Liver (tissue), 10 donors: ENCODE measurements at places on chromosomes 5 and 9. TPM values are rescaled to one million over a fixed set of nuclear protein-coding genes. Genes with fewer than 3 reads are reported as not detected.

- peaks cover 23% of the 10 kb centered on the region for H3K4me1 ChIP-seq
- no peak for DNase-seq
- no peak overlapping the region for H3K27ac ChIP-seq
- H3K4me3 ChIP-seq = no peak overlapping the region
These were observed 4.5 kb upstream of the DMRT3 start for GRCh38 chr9:971901-972500.

- no peak overlapping the region for H3K27ac ChIP-seq
- H3K36me3 ChIP-seq = no peaks in the 10 kb centered on the region
- H3K27me3 ChIP-seq = peaks cover 2% of the 10 kb centered on the region
These were observed 508.3 kb upstream of the DAB2 start for GRCh38 chr5:39933061-39933460.

GRCh38 chr9:123232332-123232731 is 36.1 kb downstream of the STRBP start:
- no peak overlapping the region for H3K27ac ChIP-seq
- H3K4me1 ChIP-seq = no peaks in the 10 kb centered on the region
- no peak for DNase-seq
- H3K36me3 ChIP-seq = no peaks in the 10 kb centered on the region
- no peak overlapping the region for H3K4me3 ChIP-seq

- no peak for DNase-seq
- H3K27me3 ChIP-seq = no peaks in the 10 kb centered on the region
- no peak overlapping the region for H3K27ac ChIP-seq
- H3K4me3 ChIP-seq = no peak overlapping the region
- H3K36me3 ChIP-seq = no peaks in the 10 kb centered on the region
These were observed 484.9 kb downstream of the BNC2 start for GRCh38 chr9:16385590-16385989.

DNA sequence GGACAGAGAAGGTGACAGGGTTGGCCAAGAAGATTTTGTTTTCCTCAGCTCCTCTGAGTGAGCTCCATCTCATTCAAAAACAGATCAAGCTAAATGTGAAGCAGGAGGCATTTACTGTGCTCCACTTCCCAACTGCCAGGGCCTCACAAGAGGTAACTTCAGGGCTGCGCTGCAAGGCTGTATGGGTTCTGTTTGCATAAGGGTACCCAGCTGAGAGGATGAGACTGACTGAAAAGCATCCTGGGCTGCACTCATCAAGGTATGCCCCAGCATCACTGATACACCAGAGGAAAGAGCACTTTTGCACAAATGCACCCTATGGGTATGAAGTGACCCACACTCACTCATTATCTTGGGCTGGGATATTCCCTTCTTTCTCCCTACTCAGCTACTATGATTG is 316.2 kb upstream of the HAPLN1 start:
- H3K27ac ChIP-seq = no peak overlapping the region
- DNase-seq = no peak
- H3K36me3 ChIP-seq = no peaks in the 10 kb centered on the region
- H3K4me3 ChIP-seq = no peak overlapping the region
- no peaks in the 10 kb centered on the region for H3K27me3 ChIP-seq

Gene FOXD4L5
- not detected for polyA plus RNA-seq

- no peaks in the 10 kb centered on the region for H3K27me3 ChIP-seq
- no peaks in the 10 kb centered on the region for H3K4me1 ChIP-seq
- no peaks in the 10 kb centered on the region for H3K36me3 ChIP-seq
- no peak overlapping the region for H3K27ac ChIP-seq
- DNase-seq = no peak
- no peak overlapping the region for H3K4me3 ChIP-seq
These were observed 28.7 kb upstream of the MEGF9 start for GRCh38 chr9:120742951-120743416.

Gene PCDHA5
- polyA plus RNA-seq = not detected

GRCh38 chr9:36141288-36141687 is 4.8 kb downstream of the GLIPR2 start:
- H3K4me1 ChIP-seq = peaks cover 20% of the 10 kb centered on the region
- H3K36me3 ChIP-seq = no peaks in the 10 kb centered on the region
- no peak for DNase-seq
- no peak overlapping the region for H3K27ac ChIP-seq
- no peaks in the 10 kb centered on the region for H3K27me3 ChIP-seq
- H3K4me3 ChIP-seq = no peak overlapping the region

Gene SLC28A3
- polyA plus RNA-seq = 0.18 TPM

GRCh38 chr5:150523472-150524350 is 15.8 kb downstream of the NDST1 start:
- H3K27ac ChIP-seq = peak overlapping the region; percentile 78
- H3K4me3 ChIP-seq = no peak overlapping the region
- H3K36me3 ChIP-seq = peaks cover 19% of the 10 kb centered on the region

DNA sequence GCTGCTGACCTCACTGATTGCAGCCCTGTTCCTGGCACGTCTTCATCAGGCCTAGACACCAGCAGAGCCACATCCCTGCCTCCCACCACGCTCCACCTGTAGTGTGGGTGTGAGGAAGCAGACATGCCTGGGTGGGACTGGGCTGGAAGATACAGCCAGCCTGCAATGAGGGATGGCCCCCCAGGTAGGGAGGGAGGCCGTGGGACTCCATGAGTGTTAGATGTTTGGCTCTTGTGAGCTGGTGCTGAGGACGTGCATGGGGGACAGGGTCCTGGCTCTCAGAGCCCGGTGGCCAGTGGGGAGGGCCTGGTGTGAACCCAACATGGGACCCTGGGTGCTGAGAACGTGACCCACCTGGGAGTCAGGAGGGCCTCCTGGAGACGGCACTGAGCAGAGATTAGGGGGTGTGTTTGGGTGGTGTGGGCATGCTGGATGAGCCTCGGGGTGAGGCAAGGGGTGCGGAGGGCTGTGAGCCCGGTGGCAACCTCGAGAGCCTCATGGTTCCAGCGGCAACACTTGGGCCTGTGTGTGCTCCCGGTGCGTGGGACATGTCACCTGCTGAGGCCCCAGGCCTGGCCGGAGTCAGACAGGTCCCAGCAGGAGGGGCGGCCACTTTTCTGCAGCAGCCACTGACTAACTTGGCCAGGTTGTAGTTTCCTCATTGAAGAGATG is 87.6 kb downstream of the PHF2 start:
- H3K36me3 ChIP-seq = peaks cover 2% of the 10 kb centered on the region
- H3K4me1 ChIP-seq = no peaks in the 10 kb centered on the region

DNA sequence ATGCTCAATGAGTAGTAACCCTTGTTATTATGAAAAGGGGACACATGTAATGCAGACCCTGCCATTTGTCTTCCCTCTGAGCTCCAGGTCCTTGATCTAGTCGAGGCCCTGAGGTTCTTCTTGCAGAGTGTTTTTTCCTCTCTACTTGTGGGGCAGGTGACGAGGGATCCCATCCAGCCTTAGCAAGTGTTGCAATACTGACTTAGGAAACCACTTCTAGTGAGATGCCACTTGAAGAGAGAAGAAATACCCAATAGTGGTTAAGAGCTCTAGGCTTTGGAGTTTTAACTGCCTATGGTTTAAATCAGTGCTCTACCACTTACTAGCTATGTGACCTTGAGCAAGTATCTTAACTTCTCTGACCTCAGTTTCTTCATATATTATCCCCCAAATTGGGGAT is 10.2 kb downstream of the PPARGC1B start:
- DNase-seq = no peak
- peaks cover 2% of the 10 kb centered on the region for H3K4me1 ChIP-seq
- H3K36me3 ChIP-seq = no peaks in the 10 kb centered on the region
- H3K4me3 ChIP-seq = no peak overlapping the region

- H3K36me3 ChIP-seq = no peaks in the 10 kb centered on the region
- no peak for DNase-seq
- no peaks in the 10 kb centered on the region for H3K27me3 ChIP-seq
- H3K27ac ChIP-seq = no peak overlapping the region
- H3K4me1 ChIP-seq = no peaks in the 10 kb centered on the region
These were observed 116.9 kb downstream of the IRX2 start for GRCh38 chr5:2634399-2635176.

DNA sequence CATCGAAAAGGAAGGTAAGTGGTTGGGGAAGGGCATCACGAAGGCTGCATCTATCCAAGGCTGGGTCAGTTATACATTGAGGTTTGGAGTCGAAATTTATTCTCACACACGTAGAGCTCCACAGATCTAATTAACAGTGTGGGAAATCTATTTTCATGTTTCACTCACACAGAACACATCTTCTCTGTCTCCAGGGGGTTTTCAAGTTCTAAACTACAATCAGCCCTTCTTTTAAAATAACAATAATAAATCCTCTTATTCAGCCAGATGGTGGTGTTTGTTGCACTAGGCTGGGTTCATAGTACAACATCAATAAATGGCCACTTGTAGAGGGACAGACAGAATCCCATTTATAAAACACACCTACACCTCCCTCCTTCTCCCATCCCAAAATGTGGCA is 174.5 kb upstream of the KLF9 start:
- no peaks in the 10 kb centered on the region for H3K36me3 ChIP-seq
- H3K27me3 ChIP-seq = no peaks in the 10 kb centered on the region
- no peak for DNase-seq
- no peak overlapping the region for H3K4me3 ChIP-seq
- no peaks in the 10 kb centered on the region for H3K4me1 ChIP-seq

Gene DAB2IP
- 7.8 TPM for polyA plus RNA-seq

Gene TTC16
- not detected for polyA plus RNA-seq

- H3K4me3 ChIP-seq = no peak overlapping the region
- peaks cover 4% of the 10 kb centered on the region for H3K4me1 ChIP-seq
- H3K27ac ChIP-seq = peak overlapping the region; percentile 46
- no peaks in the 10 kb centered on the region for H3K27me3 ChIP-seq
These were observed 17.1 kb downstream of the MTREX start for GRCh38 chr5:55324815-55325418.

GRCh38 chr9:89721176-89721700 is 116.4 kb downstream of the GADD45G start:
- no peaks in the 10 kb centered on the region for H3K36me3 ChIP-seq
- no peak for DNase-seq
- no peak overlapping the region for H3K27ac ChIP-seq
- H3K4me1 ChIP-seq = no peaks in the 10 kb centered on the region
- no peaks in the 10 kb centered on the region for H3K27me3 ChIP-seq
- no peak overlapping the region for H3K4me3 ChIP-seq

Gene IL5
- polyA plus RNA-seq = not detected

Gene SWI5
- polyA plus RNA-seq = 20.2 TPM

- H3K4me1 ChIP-seq = no peaks in the 10 kb centered on the region
- no peak for DNase-seq
- no peak overlapping the region for H3K4me3 ChIP-seq
- H3K27me3 ChIP-seq = no peaks in the 10 kb centered on the region
- no peak overlapping the region for H3K27ac ChIP-seq
These were observed 134.6 kb downstream of the PIK3R1 start for GRCh38 chr5:68350176-68350575.

Gene CCL27
- not detected for polyA plus RNA-seq

GRCh38 chr9:110047955-110048402 is 160.0 kb downstream of the C9orf152 start:
- DNase-seq = no peak
- H3K4me1 ChIP-seq = no peaks in the 10 kb centered on the region
- peak overlapping the region; percentile 56 for H3K4me3 ChIP-seq

DNA sequence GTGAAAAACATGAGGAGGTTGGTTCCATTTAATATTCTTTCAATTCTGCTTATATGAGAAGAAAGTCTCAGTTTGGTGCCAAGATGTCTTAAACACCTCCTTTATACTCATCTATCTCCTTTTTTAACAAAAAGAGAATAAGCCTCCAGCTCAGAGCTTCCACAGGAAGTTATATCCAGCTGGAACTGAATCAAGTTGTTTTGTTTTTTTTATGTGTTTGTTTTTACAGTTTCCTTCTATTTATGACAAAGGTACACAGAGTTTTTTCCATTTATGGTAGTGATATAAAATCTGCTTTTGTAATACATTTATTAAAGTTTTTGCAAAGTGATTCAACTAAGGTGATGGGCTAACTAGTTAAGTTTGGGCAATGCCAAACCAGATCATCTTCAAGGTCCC is 10.4 kb downstream of the SPARC start:
- no peak overlapping the region for H3K4me3 ChIP-seq
- no peaks in the 10 kb centered on the region for H3K27me3 ChIP-seq
- H3K36me3 ChIP-seq = no peaks in the 10 kb centered on the region
- no peaks in the 10 kb centered on the region for H3K4me1 ChIP-seq
- no peak for DNase-seq

DNA sequence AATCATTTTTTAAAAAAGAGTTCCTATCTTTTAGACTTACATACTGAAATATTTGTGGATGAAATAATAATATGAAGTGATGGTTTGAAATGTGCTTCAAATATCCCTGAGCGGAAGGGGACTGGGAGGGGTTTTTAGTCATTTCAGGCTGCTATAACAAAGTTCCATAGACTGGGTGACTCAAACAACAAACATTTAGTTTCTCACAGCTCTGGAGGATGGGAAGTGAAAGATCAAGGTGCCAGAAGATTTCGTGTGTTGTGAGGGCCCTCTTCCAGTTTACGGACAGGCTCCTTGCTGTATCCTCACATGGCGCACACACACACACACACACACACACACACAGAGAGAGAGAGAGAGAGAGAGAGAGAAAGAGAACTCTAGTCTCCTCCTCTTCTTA is 27.1 kb upstream of the TEX10 start:
- H3K27me3 ChIP-seq = no peaks in the 10 kb centered on the region
- no peak for DNase-seq
- H3K4me3 ChIP-seq = no peak overlapping the region
- no peaks in the 10 kb centered on the region for H3K4me1 ChIP-seq

Gene MEGF10
- 0.05 TPM for polyA plus RNA-seq

Gene MED10
- polyA plus RNA-seq = 15.7 TPM

Gene SCGB3A2
- not detected for polyA plus RNA-seq

Gene LCN2
- 64.5 TPM for polyA plus RNA-seq

- no peak overlapping the region for H3K27ac ChIP-seq
- no peak overlapping the region for H3K4me3 ChIP-seq
- H3K4me1 ChIP-seq = no peaks in the 10 kb centered on the region
- no peaks in the 10 kb centered on the region for H3K36me3 ChIP-seq
- H3K27me3 ChIP-seq = no peaks in the 10 kb centered on the region
These were observed 182.7 kb downstream of the TAF11L14 start for GRCh38 chr5:17816944-17817343.
